ENCODE measurements at places on chromosomes 2 and 18.

DNA sequence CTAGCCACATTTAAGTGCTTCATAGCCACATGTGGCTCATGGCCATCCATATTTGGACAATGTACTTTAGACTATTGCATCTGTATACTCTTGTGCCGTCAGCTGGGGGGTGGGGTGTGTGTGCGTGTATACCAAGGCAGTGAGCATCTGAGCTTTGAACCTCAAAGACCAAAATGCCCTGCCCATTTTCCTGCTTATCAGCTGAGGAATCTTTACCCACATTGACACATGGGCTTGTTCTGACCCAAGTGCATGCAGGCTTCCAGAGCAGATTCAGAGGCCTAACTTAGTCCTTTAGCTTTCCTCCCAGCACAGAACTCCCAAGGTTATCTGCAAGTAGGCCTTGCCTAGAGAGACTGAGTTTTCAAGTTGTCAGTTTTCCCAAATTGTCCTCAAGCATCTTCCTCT is 11.1 kb upstream of the MOCOS start:
- DNase-seq = no peak

DNA sequence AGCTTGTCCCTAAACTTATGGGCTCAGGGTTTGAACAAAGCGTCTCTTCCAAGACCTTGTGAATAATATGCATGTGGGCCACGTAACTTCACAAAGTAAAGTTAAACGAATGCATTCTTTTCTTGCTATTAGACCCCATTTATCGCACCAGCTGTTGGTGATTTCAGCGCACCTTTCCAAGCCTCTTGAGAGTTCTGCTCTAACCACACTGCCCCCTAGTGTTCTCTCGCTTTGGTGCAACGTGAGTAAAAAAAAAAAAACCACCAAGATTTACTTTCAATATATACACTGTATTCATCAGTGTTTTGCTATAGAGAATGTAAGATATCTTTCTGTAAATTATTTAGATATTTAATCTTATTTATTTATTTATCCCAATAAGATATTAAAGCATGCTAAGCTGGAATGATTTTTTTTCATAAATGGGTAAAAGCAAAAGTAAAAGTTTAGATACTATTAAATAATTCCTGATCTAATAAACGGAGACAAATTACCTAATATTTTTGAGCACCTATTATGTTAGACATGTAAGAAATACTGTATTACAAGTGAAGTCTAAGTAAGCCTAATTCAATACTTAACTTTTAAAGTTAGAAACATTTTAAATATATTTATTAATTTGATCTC is 459.5 kb downstream of the DLGAP1 start:
- DNase-seq = peak; percentile 77

- DNase-seq = no peak
Measured at GRCh38 chr18:68640861-68641260, 74.0 kb downstream of the TMX3 start.

- peak; percentile 10 for DNase-seq
Measured at GRCh38 chr2:235551965-235552364, 58.1 kb downstream of the AGAP1 start.

- DNase-seq = no peak
Measured at GRCh38 chr2:32058130-32058529, 5.2 kb upstream of the SPAST start.

GRCh38 chr2:181022652-181023051 is 42.2 kb downstream of the UBE2E3 start:
- DNase-seq = no peak

DNA sequence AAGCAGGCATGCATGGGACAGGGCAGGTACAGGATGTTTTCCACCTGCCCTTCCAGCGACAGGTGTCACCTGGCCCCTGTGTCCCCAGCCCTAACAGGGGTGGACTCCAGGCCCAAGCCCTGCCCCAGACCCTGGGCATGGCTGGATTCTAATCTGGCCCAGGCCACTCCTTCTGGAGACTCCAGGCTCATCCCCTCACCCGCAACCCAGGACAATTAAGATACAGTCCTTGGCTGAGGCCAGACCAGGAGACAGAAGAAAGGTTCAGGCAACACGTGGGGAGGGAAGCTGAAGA is 9.5 kb downstream of the BIN1 start:
- no peak for DNase-seq

DNA sequence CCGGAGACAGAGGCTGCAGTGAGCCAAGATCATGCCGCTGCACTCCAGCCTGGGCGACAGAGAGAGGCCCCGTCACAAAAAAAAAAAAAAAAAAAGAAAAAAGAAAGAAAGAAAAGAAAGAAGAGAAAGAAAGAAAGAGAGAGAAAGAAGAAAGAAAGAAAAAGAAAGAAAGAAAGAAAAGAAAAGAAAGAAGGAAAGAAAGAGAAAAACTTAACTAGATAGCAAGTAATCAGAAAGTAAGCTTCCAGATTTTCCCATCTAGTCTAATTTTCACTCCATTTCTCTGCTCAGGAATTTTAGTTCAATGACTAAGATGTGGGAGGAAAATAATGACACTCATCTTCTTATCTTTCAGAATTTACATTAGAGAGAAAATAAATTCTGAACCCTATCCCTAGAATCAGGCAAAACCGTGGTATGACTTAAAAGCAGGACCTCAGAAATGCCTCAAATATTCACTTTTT is 2.4 kb downstream of the GFPT1 start:
- DNase-seq = no peak

Data from activated CD4-positive, alpha-beta T cell treated with anti-CD3 and anti-CD28 coated beads for 36 hours (primary cell).